ENCODE measurements at places on chromosomes 3 and 15.

DNA sequence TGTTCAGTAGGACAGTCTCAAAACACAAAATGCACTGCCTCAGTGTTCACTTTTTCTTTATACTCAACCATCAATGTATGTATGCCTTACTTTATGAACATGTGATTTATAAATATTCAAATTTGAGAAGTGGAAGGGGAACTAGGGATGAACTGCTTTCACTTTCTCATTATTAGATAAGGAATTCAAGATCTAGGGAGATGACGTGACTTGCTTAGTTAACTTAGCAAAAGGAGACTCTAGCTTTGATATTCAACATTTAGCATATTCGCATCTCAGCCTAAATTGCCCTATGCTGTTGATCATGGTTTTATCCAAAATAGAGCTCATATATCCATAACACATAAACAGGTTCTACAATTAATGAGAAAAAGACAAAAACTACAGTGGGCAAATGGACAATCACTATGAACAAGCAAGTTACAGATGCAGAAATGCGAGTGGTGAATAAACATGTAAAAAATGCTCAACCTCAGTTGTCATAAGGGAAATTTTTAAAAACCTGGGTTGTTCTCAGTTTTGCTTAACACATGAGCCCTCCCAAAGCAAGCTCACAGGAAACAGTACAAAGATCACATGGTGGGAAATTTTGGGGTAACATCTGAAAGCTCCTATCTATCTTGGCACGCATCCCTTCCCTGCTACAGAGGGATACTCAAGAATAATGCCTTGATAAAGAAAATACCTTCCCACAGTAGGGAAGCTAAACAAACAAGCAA is 269.8 kb downstream of the THRB start:
- no peak for DNase-seq

DNA sequence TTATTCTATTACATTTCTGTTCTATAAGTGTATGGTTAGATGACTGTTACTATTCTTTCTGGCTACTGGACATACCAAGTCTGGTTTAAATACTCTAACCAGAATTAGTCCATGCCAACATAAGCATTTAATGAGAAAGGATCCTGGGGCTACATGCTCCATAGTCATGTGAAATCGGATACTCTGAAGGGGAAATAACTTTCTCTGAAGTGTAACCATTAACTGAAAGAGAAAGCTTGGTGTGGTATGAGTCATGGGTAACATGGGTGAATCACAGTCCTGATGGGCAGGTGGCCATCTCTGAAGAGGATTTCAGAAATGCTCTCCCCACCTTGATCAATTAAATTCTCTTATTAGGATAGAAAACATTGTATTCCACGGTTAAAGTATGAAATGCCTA is 69.4 kb downstream of the FHIT start:
- no peak for DNase-seq

- DNase-seq = no peak
These were observed 475.2 kb upstream of the EPHA3 start for GRCh38 chr3:88632226-88632625.

- DNase-seq = no peak
These were observed 239.7 kb downstream of the UBE2E2 start for GRCh38 chr3:23442598-23443383.

Data from frontal cortex (tissue), 4 donors.